ENCODE measurements at places on chromosomes 7 and 10.

DNA sequence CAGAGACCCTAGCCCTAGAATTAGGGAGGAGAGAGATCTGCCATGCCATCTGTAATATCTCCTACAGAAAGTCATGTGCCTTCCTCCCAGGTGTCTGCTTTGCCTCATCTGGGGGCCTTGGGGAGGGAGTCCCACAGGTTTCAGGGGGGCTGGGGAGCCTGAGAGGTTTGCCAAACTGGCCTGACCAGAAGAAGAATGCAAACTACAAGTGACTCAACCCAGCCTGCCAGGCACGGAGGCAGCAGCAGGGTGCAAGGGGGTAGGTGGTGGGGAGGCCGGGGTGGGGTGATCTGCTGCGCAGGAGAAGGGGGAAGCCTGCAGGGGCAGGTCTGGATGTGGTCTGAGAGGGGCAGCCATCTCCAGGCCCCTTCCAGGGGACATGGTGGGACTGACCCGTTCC is 9.6 kb upstream of the TRIM8 start:
- no peak for DNase-seq

- no peak for DNase-seq
Measured at GRCh38 chr10:108436096-108436495, 1271.6 kb upstream of the SORCS1 start.

DNA sequence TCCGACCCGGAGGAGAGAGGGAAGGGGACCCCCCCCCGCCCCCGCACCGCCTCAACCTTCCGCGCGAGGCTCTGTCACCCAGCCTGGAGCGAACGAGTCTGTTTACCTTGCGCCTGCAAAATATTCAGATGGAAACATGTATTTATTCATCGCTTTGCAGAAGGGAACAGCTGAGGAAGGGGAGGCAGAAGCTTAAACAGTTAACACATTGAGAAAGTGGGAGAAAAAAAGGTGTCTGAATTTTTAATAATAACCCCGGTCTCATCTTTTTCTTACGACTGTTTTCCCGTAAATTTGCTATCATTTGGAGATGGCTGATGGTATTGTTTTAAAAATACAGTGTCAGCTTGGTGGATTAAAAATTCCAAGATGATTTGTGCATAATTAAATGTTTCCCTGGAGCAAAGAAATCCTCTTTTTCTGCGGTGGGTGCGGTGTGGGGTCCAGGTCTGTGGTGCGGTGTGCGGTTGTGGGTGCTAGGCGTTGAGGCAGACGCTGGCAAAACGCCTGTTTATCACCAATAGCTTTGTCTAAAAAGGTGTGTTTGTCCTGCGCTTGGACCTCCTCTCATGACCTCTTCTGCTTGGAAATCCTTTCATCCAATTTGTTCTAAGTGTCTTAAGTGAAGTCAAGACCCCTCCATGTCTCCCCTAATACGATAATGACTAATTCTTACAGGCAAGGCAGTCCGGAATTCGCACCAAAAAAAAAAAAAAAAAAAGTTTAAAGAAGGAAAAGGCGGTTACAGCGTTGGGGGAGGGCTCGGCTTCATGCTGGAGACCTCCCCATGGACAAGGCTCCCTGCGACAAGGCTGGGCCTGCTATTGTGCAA is 1.6 kb downstream of the UNCX start:
- DNase-seq, result no peak

GRCh38 chr10:60480865-60481563 is 91.3 kb upstream of the ANK3 start:
- DNase-seq, result no peak

GRCh38 chr10:15433850-15434537 is 62.9 kb upstream of the FAM171A1 start:
- peak; percentile 63 for DNase-seq

GRCh38 chr7:85469446-85470010 is 282.7 kb upstream of the SEMA3D start:
- DNase-seq, result no peak

DNA sequence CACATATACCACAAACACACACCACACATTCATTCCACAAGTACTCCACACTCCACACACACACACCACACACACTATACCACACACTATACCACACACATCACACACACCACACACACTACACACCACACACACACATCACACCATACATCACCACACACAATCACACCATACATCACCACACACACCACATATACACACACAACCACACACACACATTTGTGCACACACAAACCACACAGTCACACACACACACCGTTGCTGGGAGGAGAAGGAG is 112.8 kb downstream of the PTPN20 start:
- no peak for DNase-seq

DNA sequence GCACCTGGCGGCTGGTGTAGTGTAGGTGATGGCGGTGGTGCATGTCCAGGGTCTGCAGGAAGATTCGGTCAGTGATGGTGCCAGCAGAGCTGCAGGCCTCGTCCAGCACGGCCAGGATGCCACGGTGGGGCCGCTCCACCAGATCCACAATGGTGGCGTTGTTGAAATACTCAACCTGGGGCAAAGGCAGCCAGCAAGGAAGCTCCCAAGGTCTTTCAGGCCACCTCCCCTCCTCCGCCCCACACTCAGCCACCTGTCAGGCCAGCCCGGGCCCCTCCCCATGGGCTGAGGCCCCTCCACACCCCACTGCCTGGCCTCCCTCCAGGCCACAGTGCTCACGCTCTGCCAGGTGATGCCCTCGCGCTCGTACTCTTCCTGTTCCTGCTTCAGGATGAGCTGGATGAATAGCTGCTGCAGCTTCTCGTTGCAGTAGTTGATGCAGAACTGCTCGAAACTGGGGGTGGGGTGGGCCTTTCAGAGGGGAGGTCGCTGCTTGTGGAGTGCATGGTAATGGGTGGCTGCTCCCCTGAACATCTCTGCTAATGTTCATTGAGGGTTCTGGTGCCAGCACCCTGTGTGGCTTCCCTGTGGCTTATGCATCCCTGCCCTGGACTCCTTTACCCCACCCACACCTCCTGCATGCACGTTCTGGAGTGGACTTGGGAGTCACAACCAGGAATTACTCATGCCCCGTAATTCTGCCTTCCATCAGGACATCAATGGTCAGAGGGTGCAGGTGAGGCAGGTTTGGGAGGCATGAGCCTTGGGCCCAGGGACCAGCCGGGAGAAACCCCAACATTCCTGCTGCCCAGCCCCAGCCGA is 8.9 kb downstream of the MYO1G start:
- no peak for DNase-seq

DNA sequence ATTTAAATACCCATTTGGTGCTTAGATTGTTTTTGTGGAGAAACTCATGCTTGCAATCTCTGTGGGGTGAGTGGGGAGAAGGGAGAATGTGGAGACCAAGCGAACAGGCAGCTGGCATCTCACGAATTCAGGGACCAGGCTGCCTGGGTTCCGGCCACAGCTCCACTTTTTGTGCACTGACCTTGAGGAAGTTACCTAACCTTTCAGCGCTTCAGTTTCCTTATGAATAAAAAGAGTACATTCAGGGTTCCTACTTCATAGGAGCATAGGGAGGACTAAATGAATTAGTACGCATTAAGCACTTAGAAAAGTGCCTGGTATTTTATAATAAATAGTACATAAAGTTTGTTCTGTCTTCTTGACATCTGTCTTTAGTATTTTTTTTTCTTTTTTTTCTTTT is 72.5 kb downstream of the PRTFDC1 start:
- DNase-seq, result no peak

- DNase-seq, result no peak
Measured at GRCh38 chr7:21149809-21150208, 278.1 kb upstream of the SP4 start.

DNA sequence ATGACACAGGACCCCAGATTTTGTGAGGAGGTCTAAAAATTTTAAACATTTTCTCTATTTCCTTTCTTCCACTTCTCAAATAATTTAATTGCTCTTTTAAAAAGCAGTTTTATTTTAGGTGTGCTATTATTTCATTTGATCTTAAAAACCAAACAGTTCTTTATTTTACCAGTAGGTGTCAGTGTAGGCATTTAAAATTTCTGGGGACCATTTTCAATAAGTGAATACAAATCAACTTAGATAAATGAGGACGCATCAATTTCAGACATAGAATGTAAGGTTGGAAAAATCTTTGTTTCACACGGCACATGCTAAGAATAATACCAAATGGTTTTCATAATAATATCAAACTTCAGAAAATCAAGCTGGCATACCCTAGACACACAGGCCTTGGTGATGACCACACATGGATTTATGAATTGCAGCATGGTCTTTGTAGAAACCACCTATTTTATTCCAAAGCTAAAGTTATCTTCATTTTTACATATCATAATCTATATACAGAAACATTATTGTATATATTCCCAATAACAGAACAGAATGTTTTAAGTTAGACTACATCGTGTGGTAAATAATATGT is 127.6 kb upstream of the SLC26A5 start:
- peak; percentile 27 for DNase-seq

DNA sequence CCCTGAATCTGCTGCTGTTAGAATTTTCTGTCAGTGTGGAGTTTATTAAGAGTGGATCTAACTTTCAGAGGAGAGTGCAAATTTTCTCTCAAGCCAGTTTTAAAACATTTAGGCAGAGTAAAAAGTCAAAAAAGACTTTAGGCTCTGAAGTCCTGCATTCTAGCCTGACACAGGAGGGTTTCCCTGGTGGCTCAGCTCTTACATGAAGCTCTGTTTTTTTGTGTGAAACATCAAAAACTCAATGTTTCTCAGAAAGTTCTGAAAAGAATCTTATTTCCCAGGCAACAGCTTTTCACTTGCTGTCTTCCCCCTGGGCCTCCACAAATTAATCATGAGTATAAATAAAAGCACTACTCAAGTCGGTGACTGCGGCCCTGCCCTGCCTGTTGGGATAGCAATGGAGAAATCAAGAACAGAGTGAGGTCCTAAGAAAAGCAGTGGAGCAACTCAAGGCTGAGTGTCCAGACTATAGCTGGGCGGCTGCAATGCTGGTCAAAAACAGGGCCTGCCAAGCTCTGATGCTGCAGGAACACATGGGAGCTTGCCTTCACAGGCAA is 22.3 kb upstream of the WDR11 start:
- DNase-seq, result no peak

GRCh38 chr10:124717911-124718741 is 26.1 kb downstream of the FAM53B start:
- DNase-seq, result peak; percentile 95

- DNase-seq, result no peak
Measured at GRCh38 chr10:109821672-109822071, 101.6 kb downstream of the XPNPEP1 start.

- DNase-seq, result no peak
Measured at GRCh38 chr10:132921086-132921485, 21.3 kb downstream of the CFAP46 start.

DNA sequence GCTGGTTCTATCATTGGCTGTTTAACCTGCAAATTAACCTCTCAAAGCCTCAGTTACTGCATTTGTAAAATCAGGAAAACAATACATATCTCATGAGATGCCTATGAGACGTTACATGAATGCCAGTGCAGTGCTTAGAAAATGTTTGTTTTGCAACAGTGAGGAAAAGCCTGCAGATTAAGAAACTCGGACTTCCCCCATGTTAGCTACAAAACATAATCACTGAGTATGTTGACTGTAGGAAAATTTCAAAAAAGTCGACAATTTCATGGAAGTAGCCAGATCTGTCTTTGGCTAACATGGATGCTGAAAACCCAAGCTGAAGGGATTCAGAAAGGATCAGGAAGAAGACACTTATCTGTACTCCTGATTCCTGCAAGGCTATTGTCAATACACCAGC is 121.4 kb downstream of the TRIL start:
- DNase-seq, result peak; percentile 72

DNA sequence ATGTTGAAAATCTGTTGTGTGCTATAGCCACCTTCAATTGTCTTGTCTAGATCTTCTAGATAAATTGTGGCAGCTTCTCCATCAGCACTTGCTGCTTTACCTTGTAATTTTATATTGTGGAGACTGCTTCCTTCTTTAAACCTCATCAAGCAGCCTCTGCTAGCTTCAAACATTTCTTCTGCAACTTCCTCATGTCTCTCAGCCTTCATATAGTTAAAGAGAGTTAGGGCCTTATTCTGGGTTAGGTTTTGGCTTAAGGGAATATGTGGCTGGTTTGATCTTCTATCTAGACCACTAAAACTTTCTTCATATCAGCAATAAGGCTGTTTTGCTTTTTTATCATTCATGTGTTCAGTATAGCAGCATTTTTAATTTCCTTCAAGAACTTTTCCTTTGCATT is 128.2 kb downstream of the ADAM22 start:
- no peak for DNase-seq

DNA sequence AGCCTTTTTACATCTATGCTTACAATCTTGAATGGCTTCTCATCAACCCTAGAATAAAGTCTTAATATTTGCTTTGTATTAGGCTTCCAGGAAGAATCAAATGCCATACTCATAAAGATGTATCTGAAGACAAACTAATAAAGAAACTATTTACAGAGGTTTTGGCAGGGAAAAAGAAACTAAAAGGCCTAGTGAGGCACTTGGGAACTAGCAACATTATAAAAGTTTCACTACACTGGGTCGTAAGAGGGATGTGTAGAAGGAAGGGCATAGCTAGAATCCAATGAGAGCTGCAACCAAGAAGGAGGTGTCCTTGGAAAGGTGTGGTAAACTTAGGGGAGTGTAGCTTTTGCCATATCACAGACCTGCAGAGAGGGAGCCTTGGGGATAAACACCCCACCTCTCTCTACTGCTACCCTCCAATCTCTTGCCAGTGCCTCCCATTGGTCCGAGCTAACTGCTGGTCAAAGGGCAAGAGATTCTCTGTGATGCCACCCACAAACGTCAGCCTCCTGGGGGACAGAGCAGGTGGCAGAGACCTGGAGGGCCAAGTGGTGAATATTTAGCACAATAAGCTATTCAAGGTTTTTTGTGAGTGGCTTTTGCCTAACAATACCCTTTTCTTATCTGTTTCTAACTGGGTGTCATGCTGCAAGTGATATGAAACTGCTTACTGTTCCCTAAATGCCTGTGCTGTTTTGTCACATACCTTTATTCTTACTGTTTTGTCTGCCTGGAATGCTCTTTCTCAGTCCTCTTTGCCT is 60.7 kb downstream of the CPED1 start:
- no peak for DNase-seq

DNA sequence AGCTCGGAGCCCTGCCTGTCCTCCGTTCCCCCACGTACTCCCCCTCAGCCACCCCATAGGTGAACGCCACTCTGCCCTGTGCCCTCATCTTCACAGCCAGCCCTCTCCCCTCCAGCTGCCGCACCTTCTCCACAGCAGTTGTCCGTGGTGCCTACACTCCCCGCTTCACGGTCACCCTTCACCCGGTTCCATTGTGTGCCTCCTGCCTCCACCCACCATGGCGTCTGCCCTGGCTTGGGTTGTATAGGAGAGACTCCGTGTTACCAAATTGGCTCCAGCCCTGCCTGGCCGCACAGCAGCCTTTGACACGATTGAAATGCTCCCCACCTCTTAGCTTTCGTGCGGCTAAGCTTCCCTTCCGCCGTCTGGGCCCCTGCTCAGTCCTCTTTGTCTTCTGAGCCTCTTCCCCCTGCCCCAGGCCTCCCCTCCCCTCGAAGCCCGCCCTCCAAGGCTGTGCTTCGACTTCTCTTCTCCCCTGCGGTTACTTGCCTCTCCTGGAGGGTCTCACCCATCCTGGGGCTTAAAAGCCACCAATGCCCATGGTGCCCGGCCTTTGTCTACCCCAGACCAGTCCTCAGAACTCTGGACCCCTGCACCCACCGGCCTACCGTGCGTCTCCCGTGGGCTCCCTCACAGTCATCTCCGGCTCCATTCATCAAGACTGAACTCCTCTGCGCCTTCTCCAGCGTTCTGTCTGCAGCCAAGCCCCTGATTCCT is 18.5 kb upstream of the NODAL start:
- DNase-seq, result no peak

- DNase-seq, result no peak
Measured at GRCh38 chr7:151396328-151396970, 13.4 kb downstream of the WDR86 start.
